ENCODE measurements at places on chromosomes 7 and 10.

DNA sequence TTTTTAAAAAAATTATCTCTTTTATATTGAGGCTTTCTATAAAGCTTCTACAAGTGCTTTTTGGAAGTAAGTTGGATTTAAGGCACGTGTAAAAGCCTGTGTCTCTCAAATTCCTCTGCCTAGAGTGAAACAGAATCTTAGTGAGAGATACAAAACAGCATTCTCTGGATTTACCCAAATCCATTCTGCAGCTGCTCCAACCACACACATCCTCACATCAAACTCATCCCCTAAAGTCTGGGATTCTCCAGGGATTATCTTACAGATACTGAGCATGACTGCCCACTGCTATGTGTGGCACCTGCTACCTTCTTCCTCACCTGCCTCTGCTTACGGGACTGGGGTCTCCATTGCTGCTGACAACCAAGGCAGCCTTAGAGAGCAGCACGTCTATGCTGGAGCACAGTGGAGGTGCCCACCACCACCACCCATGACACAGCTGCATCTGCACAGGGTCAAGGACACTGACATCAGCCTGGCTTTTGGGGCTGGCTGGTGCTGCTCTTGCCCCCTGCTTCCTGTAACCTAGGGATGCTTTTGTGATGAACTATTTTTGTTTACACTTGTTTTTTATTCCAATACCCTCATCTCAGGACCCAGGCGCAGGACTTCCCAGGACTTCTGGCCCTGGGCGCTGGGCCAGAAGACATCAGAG lies 139.2 kb upstream of the NAMPT start:
- no peak for DNase-seq

DNA sequence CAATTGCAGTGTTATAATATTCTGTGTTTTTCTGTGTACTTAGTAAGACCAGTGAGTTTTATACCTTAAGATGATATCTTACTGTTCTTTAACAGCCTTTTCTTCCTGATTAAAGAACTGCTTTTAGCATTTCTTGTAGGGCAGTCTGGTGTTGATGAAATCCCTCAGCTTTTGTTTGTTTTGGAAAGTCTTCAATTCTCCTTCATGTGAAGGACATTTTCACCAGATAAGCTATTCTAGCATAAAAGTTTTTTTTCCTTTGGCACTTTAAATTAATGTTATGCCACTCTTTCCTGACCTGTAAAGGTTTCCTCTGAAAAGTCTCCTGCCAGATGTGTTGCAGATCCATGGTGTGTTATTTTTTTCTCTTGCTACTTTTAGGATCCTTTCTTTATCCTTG lies 1059.8 kb downstream of the LRMDA start:
- DNase-seq, result no peak

GRCh38 chr7:17340655-17341054 lies 42.2 kb downstream of the AHR start:
- no peak for DNase-seq

DNA sequence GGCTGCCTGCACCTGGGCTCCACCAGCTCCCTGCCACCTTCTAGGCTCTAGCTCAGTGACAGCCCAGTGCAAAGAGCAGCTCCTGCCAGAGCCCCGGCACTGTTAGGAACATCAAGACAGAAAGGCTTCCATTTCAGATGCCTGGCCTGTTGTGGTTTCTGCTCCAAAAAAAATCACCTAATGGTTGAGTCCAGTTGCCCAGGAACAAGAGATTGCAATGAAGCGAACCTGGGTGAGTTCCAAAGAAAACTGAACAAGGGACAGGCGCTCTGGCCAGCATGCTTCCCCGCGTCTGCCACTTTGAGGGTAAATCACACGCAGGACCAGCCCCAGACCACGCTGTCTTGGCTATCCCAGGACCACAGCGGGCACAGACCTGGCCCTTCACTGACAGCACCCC lies 47.0 kb upstream of the RASGEF1A start:
- no peak for DNase-seq

- no peak for DNase-seq
These were observed 78.7 kb upstream of the ABI1 start for GRCh38 chr10:26939290-26939961.

- no peak for DNase-seq
These were observed 20.4 kb upstream of the LMTK2 start for GRCh38 chr7:98086281-98086718.

DNA sequence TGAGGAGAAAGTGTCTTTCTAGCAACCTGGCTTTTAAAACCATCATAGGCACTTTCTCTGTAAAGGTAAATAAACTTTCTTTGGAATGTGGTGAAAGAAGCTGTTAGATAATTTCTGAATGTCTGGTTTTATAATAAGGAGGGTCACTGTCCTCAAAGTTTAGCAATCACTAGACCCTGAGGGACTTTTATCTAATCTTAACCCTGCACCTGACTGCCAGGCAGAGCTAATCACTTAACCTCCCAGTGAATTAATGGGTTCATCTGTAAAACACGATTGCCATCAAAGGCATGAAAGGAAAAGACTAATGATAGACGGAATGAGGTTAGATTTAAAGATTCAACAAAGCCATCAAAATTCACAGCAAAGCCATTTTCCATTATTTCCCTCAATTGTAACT lies 553.8 kb downstream of the GRM8 start:
- DNase-seq, result no peak

DNA sequence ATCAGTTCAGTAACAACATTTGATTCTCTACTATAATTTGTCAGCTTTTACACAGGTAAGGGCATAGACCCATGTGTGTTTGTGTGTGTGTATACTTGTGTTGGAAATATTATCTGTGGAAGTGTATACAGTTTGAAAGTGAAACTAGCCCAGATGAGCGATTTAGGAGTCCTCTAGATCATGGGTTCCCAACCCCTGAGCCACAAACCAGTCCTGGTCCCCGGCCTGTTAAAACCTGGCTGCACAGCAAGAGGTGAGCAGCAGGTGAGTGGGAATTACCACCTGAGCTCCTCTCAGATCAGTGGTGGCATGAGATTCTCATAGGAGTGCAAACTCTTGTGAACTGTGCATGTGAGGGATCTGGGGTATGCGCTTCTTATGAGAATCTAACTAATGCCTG lies 1221.5 kb upstream of the SORCS1 start:
- no peak for DNase-seq

- DNase-seq, result no peak
These were observed 74.8 kb upstream of the RPA3 start for GRCh38 chr7:7793249-7793648.

DNA sequence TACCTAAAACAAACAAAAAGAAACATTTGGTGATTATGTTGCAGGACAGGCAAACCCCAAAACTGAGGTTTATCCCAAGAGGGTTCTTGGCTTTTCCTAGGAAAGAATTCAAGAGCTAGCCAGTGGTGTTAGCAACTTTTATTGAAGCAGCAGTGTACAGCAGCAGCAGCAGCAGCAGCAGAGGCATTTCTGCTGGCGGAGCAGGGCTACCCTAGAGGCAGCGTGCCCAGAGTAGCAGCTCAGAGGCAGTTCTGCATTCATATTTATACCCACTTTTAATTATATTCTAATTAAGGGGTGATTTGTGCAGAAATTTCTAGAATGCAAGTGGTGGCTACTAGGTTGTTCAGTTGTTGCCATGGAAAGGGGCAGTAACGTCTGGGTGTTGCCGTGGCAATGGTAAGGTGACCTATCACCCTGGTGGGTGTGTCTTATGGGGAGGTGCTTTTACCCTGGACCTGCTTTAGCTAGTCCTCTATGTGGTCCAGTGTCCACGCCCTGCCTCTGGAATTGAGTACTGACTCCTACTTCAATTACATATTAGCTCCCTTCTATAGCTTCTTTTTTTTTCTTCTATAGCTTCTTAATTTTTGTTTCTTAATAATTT lies 53.9 kb downstream of the VCL start:
- DNase-seq, result no peak

DNA sequence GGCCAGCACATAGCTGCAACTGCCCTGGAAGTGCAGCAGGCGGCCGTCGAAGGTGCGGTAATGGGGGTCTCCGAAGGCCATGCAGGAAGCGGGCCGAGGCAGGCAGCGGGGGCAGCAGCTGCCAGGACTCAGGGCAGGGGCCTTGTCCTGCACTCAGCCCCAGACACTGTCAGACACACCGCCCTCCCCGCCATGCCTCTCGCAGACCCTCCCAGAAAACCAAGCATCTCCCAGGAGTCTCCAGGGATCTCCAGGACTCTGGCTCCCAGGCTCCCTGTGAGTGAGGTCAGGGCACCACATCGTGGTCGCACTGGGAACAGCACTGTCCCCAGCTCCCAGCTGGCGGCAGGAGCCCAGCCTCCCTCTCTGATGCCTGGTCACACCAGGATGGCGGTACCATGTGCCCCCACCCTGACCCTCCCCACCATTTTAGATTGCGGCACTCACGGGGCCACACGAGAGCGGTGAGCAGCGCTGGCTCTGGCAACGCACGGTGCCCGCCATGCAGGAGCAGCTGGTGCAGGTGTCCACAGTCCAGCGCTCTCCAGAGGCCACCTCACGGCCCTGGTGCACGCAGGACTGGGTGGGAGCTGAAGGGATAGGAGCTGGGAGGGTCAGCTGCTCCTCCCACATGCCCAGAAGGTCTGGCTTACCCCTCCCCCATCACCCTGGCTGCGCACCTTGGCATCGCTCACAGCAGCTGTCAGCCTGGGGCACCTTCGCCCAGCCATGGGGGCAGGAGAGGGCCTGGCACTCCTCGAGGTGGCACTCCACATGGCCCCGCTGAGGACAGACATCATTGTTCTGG lies 17.5 kb downstream of the ATP6V1F start:
- no peak for DNase-seq
